Stimulated activated CD4-positive, alpha-beta T cell treated with anti-CD3 and anti-CD28 coated beads, Interleukin-4, amount 100 ng/mL, for 4 hours (primary cell): ENCODE measurements at places on chromosomes 1 and 21.

- DNase-seq, result no peak
Observed at GRCh38 chr1:92956254-92957029, 4.8 kb downstream of the DIPK1A start.

DNA sequence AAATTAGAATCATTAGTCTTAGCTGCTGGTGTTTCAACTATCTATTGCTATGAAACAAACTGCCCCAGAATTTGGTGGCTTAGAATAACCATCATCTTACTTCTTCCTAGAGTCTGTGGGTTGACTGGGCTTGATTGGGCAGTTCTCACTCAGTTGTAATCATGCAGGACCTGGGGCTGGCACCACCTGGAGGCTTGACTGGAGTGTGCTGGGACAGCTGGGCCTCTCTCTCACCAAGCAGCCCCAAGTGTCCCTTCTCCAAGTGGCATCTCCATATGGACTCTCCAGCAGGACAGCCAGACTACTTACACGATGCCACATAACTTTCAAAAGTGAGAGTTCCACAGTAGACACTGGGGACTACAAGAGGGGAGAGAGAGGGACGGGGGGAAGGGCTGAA lies 140.3 kb upstream of the ATP1B1 start:
- DNase-seq, result no peak

DNA sequence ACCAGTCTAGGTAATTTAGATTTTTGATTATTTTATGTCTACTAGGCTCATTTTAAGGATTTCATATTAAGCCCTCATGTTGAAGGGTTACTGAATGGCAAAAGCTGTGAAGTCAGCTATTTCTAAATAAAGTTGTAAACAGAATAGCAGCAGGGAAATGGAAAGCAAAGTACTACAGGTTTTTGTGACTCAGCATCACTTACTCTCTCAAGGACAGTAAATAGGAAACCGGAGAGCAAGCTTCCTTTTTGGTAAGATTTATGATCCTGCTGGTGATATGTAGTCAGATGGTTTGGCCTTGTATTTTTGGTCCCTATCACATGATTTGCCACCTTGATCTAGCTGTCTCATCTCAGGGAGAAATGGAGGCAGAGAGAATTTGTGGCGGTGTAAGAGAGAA lies 226.0 kb downstream of the RPS6KC1 start:
- DNase-seq, result no peak

DNA sequence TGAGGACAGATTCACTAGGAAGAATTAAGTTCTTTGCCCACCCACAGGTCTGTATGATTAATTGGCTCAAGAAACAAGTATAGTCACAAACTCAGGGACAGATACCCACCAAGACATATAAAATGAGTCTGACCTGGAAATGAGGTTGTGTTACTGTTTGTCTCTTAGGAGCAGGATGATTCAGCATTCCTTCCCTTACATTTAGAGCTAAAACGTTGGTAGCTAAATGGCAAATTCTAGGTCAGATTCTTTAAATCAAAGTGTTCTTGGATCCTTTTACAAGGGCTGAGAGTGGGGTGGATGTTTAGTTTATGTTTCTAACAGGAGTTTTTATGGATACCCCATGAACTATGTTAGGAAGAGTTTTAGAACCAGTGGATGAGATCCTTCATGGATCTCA lies 4.7 kb downstream of the RIMKLA start:
- DNase-seq, result no peak

DNA sequence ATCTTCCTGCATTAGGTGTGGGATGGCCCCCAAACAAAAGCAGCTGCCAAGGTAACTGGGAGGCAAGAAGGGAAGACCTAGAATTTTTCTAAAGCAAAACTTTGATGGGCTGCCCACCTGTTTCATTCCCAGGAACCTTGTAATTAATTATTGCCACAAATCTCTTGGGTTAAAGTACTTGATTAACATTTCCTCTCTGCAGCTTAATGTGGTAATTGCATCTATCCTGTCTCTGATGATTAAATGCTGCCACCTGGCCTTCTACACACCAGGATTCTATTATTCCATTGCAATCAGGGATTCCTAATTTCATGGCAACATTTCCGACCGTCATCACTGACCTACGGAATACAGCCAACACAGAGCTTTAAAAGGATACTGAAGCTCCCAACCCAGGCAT lies 68.3 kb upstream of the RC3H1 start:
- no peak for DNase-seq

GRCh38 chr1:203860396-203861025 lies 888 bp upstream of the SNRPE start:
- no peak for DNase-seq

DNA sequence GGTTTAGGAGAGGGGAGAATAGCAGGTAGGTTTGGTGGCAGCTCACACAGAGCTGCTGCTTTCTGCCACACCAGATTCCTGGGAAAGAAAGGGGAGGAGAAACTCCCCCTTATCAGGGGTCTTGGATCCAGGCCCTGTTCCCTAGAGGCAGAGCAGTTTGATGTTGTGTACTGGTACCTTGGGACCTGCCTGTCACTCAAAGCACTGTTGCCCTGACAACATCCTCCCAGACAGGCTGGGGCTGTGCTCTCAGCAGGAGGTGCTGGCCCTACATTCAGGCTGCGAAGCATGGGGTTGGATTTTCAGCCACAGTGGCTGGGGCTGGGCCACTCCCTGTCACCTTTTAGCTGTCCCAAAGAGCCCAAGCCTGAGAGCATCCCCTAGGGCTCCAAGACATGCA lies 188.0 kb downstream of the GRIK3 start:
- no peak for DNase-seq

DNA sequence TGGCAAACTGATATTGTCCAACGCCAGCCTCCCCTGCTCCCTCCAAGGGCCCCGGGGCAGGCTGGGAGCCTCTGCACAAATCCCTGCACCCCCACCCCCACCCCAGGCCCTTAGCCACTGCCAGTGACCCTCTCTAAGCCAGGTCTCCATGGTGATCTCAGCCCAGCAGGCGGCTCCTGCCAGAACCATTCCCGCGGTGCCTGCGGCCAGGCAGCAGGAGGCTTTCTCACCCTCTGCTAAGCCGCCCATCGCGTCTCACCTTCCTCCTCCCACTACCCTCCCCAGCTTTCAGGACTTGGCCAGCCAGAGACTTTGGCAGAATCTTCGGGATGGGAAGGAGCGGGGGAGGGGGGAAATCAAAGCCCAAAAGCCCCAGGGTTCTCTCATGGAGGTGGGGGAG lies 46.8 kb upstream of the WASF2 start:
- no peak for DNase-seq

- DNase-seq, result no peak
Observed at GRCh38 chr1:24111262-24111995, 506 bp downstream of the MYOM3 start.

- DNase-seq, result peak; percentile 41
Observed at GRCh38 chr1:15836772-15837669, 10.5 kb upstream of the SPEN start.

GRCh38 chr1:16067127-16067768 lies 6.2 kb downstream of the FAM131C start:
- no peak for DNase-seq

GRCh38 chr1:6438047-6438525 lies 13.5 kb downstream of the ESPN start:
- DNase-seq, result peak; percentile 65

DNA sequence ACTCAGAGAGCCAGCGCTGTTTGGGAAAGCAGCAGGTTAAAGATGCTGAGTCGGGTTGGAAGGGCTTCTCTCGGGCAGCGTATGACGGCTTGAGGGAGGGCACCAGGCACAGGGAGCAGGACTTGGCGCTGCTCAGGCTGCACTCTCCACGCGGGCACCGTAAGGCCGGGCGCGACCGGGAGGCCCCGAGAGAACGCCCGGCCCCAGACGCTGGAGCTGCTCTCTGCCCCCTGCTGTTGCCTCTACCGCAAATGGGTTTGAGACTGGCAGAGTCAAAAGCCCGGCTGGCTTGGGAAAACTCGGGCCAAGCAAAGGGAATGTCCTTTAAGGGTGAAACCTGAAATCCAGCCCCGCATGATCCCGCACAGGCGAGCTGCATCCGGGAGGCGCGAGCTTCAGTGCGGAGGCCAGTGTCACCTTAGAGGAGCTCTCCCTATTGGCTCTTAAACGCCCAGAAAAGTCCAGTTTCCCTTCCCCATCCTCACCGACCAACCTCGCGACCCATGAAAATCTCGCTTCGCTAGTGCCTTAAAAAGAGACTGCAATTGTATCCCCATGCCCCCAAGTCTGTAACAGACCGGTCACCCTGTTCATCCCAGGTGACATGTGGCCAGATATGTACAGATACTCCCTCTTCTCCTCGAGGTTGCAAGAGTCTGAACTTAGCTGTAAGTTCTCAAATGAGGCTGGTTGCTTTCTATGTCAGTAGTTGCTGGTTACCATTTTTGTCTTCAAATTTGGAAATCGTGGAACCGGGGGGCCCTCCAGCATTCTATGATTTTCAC lies 1.1 kb downstream of the PRRX1 start:
- no peak for DNase-seq

GRCh38 chr1:187018291-187018690 lies 189.5 kb downstream of the PLA2G4A start:
- DNase-seq, result no peak

DNA sequence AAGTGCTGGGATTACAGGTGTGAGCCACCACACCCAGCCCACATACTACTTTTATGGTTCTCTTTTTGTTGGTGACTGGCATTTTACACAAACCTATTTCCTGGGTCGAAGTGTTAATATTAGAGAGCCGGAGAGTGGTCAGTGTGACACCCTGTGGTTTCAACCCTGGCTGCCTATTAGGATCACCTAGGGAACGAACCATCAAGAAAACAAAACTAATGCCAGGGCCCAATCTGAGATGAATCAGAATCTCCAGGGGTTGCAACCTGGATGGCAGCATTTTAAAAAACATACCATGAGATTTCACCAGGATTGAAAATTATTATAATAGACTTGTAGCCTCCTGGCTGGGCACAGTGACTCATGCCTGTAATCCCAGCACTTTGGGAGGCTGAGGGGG lies 6.1 kb downstream of the MRPS21 start:
- no peak for DNase-seq

DNA sequence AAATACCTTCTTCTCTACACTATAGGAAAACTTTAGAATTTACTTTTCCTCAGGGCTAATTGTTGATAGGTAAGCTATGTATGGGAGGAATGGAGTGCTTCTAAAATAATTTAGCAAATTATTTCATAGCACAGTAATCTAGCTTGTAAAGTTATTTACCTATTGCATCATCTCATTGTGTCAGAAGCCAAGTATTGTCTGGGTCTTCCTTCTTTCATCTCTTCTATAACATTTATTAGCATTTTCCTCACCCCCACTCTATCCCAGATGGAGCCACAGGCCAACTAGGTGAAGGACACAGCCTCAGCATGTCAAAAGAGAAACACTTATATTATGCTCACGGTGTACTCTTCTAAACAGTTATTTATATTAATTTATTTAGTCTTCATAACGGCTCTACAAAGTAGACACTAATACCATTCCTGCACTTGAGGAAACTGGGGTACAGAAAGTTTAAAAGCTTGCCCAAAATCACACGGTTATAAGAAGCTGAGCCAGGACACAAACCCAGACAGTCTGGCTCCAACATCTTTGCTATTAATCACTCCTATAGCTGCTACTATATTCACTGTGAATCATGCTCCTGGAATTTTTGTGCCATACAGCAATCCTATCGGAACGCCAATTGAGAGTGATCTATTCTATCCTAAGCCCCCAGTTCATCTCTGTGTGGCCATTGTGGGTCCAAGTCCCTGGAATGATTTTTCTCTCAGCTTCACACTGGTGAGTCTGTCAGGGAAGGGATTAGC lies 43.1 kb downstream of the OR10J5 start:
- DNase-seq, result no peak

DNA sequence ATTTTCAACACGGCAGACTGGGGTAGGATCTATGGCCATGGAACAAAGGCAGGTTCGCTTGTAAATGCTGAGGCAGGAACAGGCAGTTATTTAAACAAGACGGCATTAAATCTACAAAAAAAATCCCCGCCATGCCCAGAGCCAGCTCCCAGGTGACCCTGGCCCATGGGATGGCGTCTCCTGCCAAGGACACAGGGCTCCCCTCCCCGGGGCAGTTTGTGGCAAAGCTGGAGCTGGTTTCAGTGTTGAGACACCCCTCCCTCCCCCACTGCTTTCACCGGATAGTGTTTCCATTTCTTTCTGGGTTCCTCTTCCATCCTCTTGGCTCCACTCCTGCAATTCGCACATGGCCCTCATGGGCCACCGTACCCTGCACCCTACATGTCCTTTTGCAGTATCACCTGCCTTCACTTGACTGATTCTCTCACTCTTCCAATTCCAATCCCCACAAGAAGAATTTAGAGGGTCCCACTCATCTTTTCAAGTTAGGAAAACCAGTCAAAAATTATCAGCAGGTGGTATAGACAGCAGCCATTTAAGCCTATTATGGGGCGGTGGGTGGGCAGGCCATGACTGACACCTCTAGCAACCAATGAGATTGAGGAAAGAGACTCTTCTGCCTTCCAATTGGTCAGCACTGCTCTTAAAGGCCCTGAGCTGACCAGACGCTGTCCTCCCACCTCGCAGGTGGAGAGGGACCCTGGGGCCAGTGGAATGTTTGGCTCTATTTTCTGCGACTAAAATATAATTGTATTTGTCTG lies 52.0 kb downstream of the OLIG1 start:
- DNase-seq, result no peak

- peak; percentile 1 for DNase-seq
Observed at GRCh38 chr1:201229771-201230635, 39.4 kb downstream of the IGFN1 start.

DNA sequence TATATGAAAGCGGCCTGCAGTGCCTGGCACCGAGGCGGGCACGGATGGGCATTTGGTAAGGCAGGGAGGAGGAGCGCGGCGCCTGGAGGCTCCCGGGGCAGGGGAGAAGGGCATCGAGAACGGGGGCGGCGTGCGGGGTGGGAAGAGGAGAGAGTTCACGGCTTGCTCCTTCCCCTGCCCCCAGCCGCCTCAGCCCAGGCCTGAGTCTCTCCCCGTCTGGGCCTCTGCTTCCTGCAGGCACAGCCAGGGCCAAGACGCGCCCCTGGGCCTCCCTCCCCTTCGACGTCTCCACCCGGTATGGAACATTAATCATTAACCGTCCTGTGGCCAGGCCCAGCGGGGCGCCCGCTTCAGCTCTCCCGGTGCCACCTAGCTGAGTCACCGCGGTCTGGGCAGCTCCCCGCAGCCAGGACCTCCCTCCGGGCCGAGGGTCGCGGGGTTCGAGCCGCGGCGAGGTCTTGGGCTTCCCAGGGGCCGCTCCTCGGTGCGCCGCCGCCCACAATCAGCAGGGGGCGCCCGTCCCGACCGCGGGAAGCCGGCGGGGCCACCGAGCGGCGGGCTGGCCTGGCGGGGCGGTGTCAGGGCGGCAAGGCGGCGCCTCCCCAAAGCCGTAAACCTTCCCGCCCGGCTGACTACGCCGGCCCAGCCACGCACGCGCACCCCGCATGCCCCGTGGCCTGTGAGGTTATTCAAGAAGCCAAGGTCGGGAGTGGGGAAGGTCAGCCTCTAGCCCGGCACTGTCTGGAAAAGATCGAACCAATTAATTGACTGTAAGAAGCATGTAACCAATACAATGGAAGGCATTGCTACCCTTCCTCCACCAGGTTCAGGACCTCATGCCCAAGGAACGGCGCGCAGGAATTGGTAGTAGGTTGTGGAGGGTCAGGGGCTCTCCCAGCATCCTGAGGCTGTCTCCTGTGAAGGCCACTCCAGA lies 23.4 kb upstream of the RD3 start:
- DNase-seq, result peak; percentile 84

GRCh38 chr1:69766431-69767180 lies 198.9 kb downstream of the LRRC7 start:
- no peak for DNase-seq

GRCh38 chr21:39913706-39914305 lies 46.6 kb downstream of the PCP4 start:
- DNase-seq, result no peak

- DNase-seq, result no peak
Observed at GRCh38 chr1:90100566-90100965, 105.7 kb downstream of the ZNF326 start.
